Stimulated activated CD4-positive, alpha-beta T cell treated with anti-CD3 and anti-CD28 coated beads, Interleukin-2, amount 100 ng/mL, for 48 hours (primary cell): ENCODE measurements at places on chromosomes 7 and 10.

DNA sequence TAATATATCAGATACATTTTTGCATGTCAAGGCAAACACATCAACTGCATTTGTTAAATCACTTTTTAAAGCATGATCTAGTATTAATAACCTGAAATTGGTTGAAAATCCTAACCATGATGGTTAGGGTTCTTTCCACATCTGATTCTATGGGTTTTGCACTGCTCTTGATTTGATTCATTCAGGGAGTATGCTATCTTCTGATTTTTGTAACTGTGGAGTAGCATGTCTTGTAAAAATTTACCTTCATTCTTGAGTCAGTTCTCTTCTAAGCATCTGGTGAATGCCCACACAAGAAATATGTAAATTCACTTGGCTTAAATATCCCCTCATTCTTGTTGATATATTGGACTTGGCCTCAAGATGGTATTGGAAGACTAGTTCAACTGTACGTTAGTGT, 178.7 kb downstream of the KLF6 start:
- DNase-seq: no peak

DNA sequence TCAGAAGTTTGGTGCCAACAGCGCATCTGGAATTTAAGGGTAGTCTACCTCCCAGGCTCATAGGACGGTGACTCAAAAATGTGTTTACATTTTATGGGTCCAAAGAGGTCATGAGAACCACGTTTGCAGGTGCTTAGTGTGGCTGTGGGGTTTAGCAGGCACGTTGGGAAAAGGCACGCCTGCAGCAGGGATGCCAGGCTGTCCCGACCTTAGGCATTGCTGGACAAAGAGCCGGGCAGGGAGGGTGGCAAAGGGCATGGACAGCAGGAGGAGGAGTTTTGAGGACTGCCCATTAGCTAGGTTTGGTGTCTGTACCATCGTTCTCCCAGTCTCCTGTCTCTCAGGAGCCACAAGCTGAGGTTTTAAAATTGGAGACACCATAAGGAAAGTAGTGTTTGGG, 104.4 kb downstream of the TRRAP start:
- DNase-seq: no peak

GRCh38 chr10:123843835-123844234, 47.8 kb downstream of the CPXM2 start:
- no peak for DNase-seq

DNA sequence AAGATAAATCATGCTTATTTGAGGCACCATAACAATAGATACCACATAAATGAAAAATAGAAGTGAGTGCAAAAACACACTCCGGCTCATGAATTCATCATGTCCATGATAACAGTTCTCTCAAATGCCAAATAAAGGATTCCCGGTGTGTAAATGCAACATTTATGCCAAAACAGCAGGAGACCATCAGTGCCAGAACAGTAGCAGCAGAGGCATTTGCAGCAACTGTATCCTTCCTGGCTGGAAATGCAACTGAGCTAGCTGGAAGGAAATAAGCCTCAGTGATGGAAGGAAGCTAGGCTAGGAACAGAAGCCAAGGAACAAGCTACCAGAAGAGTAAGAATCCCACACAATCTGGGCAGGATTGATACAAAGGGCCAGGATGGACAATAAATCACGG, 79.9 kb upstream of the THSD7A start:
- DNase-seq: no peak

- no peak for DNase-seq
Observed at GRCh38 chr7:4742051-4742573, 33.3 kb upstream of the AP5Z1 start.

GRCh38 chr10:108913300-108913699, 1010.0 kb downstream of the XPNPEP1 start:
- no peak for DNase-seq

DNA sequence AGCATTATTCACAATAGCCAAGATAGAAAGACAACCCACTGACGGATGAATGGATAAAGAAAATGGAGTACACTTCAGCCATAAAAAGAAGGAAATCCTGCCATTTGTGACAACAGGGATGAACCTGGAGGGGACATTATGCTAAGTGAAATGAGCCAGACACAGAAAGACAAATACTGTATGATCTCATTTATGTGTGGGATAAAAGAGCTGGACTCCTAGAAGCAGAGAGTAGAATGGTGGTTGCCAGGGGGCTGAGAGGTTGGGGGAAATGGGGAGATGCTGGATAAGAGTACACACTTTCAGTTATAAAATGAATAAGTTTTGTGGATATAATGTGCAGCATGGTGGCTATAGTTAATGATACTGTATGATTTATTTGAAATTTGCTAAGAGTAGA, 124.4 kb downstream of the SEC23IP start:
- DNase-seq: no peak

DNA sequence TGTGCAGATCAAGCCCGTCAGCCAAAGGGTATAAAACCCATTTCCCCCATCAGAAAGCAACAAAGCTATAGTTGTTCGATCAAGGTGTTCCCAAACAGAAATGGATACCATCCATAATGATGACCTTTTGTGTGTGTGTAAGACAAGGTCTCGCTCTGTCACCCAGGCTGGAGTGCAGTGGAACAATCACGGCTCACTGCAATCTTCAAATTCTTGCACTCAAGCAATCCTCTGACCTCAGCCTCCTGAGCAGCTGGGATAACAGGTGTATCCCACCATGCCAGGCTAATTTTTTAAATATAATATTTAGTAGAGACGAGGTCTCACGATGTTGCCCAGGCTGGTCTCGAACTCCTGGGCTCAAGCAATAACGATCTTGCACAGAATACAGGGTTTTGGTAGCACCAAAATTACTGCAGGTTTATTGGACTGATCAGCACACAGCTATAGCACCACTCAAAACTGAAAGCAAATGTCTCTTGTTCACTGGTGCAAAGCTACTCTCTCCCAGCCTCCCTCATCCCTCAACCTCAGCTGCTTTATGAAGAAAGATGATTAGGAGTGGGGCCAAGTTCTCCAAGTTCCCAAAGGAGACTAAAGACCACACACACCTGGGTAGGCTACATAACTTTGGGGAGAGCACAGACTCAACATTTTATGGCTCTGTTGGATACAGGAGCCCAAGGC, 80.5 kb downstream of the ABI1 start:
- DNase-seq: no peak

DNA sequence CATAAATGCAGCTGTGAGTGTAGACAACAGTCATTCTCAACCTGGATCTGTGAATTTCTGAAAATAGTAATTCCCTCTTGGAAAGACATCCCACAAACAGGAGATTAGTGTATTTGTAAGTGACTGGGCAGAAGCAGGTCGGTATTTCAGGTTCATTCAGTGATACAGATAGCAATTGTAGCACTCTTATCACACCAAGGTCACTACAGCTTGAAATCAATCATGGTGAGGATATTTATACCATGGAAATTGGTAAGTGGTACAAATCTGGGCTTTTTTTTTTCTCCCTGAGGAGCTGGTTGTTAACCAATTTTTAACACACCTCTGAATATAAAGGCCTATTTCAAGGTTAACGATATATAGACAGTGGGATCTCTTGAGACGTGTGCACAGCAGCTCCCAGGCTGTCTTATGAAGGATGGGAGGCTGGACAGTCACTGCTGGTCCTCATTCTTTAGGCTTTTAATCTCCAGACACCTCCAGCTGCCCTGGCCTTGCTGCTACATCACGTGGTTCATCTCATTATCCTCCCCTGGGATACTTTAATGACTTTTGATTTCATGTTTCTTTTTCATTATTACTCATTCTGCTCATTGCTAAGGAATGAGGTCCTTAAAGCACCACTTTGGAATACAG, 87.1 kb downstream of the ITGA8 start:
- no peak for DNase-seq

DNA sequence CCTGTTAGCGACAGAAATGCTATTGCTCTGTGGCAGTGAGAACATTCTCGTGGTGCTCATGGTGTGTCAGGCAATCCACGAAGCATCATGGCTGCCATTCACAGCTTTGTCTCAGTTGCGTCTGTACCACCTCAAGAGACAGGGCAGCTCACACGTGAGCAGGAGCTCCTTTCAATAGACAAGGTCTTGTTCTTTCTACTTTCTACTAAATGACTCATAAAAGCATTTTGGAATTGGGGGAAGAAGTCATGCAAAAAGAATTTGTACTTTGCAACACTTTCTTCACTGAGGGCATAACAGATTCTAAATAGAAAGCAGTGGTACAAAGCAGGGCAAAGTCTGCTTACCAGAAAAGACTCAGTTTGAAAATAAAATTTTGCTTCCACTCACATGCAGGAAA, 638.5 kb downstream of the PHTF2 start:
- no peak for DNase-seq
